ENCODE measurements at places on chromosomes 4 and X. TPM values are rescaled to one million over a fixed set of nuclear protein-coding genes. Genes with fewer than 3 reads are reported as not detected.

DNA sequence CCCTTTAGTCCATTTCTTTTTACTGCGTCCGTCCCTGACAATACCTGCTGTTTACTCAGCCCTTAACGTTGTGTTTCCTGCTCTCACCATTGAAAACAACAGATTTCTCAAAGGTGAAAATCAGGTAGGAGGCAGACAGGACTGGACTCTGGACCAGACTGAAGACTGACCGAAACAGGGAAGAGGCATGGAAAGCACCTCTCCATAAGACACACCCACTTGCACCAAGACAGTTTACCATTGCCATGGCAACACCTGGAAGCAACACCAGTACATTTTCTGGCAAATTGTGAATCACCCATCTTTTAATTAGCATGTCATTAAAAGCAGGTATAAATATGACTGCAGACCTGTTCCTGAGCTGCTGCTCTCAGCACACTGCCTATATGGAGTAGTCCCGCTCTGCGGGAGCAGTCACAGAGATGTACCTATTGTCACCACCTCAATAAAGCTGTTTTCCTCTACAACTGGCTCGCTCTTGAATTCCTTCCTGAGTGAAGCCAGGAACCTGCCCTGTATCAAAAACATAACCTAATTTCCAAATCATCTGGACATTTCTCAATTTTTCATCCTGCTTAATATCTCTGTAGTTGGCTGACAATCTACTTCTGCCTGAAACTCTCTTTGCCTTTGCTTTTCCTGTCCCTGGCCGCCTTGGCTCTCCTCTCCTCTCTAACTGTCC, 117.0 kb downstream of the RNF150 start:
- peaks cover 10% of the 10 kb centered on the region for H3K4me1 ChIP-seq
- no peak overlapping the region for H3K27ac ChIP-seq
- H3K27me3 ChIP-seq, result no peaks in the 10 kb centered on the region

Gene TTC29
- not detected for total RNA-seq

Gene MEPE
- total RNA-seq, result not detected

DNA sequence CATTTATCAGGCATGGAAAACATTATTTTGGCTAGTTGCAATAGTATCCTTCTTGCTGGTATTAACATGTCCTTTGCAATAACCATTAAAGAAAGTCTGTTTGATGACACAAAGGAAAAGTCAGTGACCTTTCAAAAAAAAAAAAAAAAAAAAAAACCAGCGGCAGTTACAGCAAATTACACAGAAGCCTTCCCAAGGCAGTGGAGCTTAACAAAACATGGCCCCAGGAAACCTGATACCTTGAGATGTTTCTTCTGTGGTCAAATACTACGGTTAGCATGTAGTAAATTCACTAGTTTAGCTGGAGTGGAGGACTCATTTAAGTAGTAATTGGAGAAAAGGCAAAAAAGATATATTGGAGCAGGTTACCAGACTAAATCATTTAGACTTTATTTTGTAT, 359.1 kb downstream of the DACH2 start:
- DNase-seq, result no peak
- H3K27ac ChIP-seq, result no peak overlapping the region
- H3K36me3 ChIP-seq, result no peaks in the 10 kb centered on the region

- DNase-seq, result no peak
- H3K27me3 ChIP-seq, result no peaks in the 10 kb centered on the region
- no peaks in the 10 kb centered on the region for H3K4me1 ChIP-seq
- no peaks in the 10 kb centered on the region for H3K36me3 ChIP-seq
Measured at GRCh38 chrX:132367984-132368383, 120.9 kb downstream of the MBNL3 start.

Gene TLR10
- 0.83 TPM for total RNA-seq

GRCh38 chr4:10635091-10635490, 49.5 kb downstream of the CLNK start:
- H3K4me3 ChIP-seq, result no peak overlapping the region
- H3K4me1 ChIP-seq, result no peaks in the 10 kb centered on the region
- no peak for DNase-seq
- no peaks in the 10 kb centered on the region for H3K36me3 ChIP-seq
- no peak overlapping the region for H3K27ac ChIP-seq

DNA sequence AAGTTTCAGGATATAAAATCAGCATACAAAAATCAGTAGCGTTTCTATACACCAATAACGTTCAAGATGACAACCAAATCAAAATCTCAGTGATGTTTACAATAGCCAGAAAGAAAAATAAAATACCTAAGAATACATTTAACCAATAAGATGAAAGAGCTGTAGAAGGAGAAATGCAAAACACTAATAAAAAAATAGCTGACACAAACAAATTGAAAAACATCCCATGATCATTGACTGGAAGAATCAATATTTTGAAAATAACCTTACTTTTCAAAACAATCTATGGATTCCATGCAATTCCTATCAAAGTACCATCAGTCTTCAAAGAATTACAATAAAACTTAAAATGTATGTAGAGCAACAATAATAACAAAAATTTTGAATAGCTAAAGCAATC, 1096.3 kb downstream of the FAT4 start:
- H3K36me3 ChIP-seq, result no peaks in the 10 kb centered on the region
- DNase-seq, result no peak
- no peak overlapping the region for H3K27ac ChIP-seq
- H3K4me3 ChIP-seq, result no peak overlapping the region
- peaks cover 3% of the 10 kb centered on the region for H3K4me1 ChIP-seq

- H3K27ac ChIP-seq, result no peak overlapping the region
- DNase-seq, result no peak
Measured at GRCh38 chr4:111632641-111633151, 512.6 kb upstream of the FAM241A start.

Gene PUDP
- total RNA-seq, result 22.6 TPM

Gene VSIG4
- total RNA-seq, result 84.3 TPM

Gene KCNE5
- total RNA-seq, result not detected

- no peaks in the 10 kb centered on the region for H3K27me3 ChIP-seq
- DNase-seq, result no peak
- no peaks in the 10 kb centered on the region for H3K36me3 ChIP-seq
Measured at GRCh38 chrX:78831523-78831922, 84.0 kb downstream of the LPAR4 start.

DNA sequence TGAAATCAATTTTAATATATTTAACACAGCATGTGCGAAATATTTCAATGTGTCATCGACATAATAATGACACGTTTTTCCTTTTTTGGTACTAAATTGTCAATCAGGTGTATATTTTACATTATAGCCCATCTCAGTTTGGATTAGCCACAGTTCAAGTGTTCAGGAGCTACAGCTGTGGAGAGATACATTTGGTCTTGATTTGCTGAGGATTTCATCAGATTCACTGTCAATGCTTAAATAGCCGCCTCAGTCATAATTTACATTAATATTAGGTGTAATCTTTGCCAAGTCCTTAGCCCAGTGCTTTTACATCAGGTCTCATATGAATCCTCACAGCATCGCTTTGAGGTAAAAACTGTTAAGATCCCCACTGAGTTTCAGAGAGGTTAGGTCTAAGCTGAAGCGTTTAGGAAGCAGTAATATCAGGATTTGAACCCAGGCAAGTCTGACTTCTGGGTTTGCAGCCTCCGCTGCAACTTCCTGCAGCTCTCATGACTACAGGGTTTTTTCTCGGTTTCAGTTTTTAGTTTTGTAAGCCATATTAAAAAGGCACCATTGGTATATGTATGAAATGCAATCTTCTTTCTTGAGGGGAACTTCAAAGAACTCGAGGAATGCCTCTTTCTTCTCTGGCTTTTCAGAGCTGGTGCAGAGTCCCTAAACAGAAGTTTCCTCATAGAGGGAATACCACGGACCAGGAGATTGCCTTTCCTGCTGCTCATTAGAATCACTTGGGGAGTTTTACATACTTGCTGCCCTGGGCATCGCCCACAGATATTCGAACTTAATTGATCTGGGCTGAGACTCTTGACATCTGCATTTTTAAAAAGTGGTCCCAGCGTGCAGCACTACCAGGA, 6.4 kb downstream of the MTM1 start:
- peak overlapping the region; percentile 2 for H3K27ac ChIP-seq
- H3K36me3 ChIP-seq, result no peaks in the 10 kb centered on the region
- H3K27me3 ChIP-seq, result no peaks in the 10 kb centered on the region
- DNase-seq, result no peak

Gene TMEM47
- total RNA-seq, result 53.8 TPM

- H3K27me3 ChIP-seq, result no peaks in the 10 kb centered on the region
- H3K36me3 ChIP-seq, result no peaks in the 10 kb centered on the region
- H3K27ac ChIP-seq, result no peak overlapping the region
- H3K4me3 ChIP-seq, result no peak overlapping the region
- no peak for DNase-seq
- no peaks in the 10 kb centered on the region for H3K4me1 ChIP-seq
Measured at GRCh38 chrX:124895947-124896346, 423.7 kb upstream of the TEX13C start.

GRCh38 chr4:6806924-6807626, 24.5 kb downstream of the KIAA0232 start:
- H3K27ac ChIP-seq, result no peak overlapping the region
- H3K4me3 ChIP-seq, result no peak overlapping the region
- no peaks in the 10 kb centered on the region for H3K4me1 ChIP-seq
- no peaks in the 10 kb centered on the region for H3K36me3 ChIP-seq

Gene SLC4A4
- 39.8 TPM for total RNA-seq

DNA sequence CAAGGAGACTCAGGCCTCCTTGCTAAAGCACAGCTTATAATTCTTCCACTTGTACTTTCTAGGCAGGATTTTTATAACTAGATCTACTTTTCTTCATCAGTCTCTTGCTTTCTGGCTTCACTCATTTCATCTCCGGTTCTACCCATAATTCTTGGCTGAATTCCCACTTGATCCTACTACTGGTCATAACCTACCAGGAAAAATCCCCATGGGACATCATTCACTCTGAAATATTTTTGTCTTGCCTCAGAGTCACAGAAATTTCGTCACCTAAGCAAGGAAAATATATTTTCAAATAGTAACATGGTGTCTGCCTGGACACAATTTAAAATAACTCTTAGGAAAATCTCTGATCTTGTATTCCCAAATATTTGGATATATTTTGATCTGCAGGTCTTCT, 122.3 kb downstream of the TEX13A start:
- H3K4me3 ChIP-seq, result no peak overlapping the region
- H3K4me1 ChIP-seq, result no peaks in the 10 kb centered on the region
- no peak overlapping the region for H3K27ac ChIP-seq
- no peaks in the 10 kb centered on the region for H3K27me3 ChIP-seq
